SK-N-DZ (cell line): ENCODE measurements at places on chromosomes 6 and 20.

GRCh38 chr6:1603708-1604107 lies 6.0 kb upstream of the FOXC1 start:
- no peak for DNase-seq

DNA sequence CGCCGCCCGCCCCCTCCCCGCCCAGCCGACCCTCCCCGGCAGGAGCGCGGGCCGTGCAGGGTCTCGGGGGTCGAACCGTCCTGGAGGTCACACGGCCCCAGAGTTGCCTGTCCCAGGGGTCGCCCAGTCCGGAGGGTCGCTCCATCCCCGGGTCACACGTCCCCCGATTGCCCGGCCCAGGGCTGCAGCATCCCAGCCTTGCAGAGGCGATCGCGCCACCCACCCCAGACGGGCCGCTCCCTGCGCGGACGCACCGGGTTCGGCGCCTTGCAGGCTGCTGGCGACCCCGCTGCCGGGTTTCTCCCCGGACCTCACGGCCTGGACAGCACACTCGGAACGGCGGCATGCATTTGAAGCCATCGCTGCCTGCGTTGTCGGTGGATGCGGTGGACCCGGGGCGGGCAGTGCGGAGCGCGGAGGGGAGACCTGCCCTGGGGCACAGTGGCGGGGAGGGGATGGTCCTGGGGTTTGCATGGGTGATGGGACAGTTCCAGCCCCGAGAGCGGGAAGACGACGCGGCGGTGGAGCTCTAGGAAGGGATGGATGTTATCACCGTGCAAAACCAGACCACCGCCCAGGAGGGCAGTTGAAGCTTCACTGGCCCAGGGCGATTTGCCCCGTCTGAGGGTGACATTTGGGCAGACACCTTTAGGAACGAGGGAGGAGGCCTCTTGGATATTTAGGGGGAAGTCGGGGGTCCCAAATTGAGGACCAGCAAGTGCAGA lies 22.7 kb upstream of the FRMD1 start:
- no peak for DNase-seq

- DNase-seq, result no peak
Observed at GRCh38 chr6:74734901-74735300, 471.0 kb downstream of the COL12A1 start.

DNA sequence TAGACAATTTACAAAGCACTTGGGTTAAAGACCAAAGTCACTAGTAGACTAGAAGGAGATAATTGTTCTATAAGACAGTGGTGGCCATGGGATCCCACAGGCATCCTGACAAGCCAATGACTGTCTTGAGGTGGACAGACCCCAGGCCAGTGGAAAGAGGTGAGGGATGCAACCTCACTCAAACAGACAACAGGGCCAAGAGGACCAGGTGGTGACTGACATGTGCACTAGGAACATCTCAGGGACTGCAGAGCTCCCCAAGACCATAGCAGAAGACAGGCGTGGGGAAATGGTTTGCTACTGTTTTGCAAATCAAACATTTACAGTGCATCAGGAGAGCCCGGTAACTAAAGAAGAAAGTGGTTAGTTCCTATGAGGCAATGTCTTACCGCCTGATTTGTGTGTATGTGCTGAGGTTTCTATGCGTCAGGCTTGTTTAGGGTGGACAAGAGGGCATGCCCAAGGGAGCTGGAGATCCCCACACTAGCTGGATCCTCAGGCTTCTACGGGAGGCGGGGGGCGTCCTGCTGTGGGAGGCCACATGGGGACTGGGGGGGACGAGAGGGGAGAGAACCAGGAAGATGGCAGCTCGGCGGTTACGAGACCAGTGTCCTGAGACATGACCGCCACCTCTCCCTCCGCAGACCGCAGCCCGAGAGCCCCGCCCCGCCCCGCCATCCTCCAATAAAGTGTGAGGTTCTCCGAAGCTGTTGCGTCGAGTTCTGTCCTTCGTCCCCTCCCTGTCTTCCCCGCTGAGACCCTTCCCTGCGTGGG lies 623 bp upstream of the MRPS26 start:
- no peak for DNase-seq

GRCh38 chr6:163945808-163946207 lies 531.3 kb downstream of the QKI start:
- DNase-seq, result no peak

DNA sequence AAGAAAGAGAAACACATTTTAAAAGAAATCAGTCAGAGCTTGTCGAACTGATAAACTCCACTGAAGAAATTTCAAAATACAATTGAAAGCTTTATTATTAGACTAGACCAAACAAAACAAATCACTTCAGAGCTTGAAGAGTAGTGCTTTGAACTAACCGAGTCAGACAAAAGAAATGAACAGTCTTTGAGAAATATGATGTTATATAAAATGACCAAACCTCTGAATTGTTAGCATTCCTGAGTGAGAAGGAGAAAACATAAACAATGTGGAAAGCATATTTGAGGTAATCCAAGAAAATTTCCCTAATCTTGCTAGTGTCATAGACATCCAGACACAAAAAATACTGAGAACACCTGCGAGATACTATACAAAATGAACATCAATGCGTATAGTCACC lies 13.2 kb upstream of the CST4 start:
- DNase-seq, result no peak
